ENCODE measurements at places on chromosomes 1 and 21.

DNA sequence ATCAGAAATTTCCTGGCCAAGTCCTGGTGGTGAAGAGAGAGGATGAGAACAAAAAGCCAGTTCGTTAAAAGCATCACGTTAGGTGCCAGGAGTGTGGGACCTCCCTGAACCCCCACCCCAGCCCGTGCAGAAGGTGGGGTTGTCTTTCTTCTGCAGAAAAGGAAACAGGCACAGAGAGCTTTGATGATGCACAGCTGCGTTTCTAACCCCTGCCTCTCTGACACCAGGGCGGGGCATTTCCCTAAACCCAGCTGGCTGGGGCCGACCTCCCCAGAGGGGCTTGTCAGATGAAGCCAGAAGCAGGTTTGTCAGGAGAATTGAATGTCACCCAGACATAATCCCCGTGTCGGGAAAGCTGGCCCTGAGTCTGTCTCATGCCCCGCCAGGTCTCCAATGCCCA is 189.3 kb upstream of the EDN2 start:
- DNase-seq: no peak

- no peak for DNase-seq
These were observed 41.3 kb downstream of the ICOSLG start for GRCh38 chr21:44199448-44199847.

DNA sequence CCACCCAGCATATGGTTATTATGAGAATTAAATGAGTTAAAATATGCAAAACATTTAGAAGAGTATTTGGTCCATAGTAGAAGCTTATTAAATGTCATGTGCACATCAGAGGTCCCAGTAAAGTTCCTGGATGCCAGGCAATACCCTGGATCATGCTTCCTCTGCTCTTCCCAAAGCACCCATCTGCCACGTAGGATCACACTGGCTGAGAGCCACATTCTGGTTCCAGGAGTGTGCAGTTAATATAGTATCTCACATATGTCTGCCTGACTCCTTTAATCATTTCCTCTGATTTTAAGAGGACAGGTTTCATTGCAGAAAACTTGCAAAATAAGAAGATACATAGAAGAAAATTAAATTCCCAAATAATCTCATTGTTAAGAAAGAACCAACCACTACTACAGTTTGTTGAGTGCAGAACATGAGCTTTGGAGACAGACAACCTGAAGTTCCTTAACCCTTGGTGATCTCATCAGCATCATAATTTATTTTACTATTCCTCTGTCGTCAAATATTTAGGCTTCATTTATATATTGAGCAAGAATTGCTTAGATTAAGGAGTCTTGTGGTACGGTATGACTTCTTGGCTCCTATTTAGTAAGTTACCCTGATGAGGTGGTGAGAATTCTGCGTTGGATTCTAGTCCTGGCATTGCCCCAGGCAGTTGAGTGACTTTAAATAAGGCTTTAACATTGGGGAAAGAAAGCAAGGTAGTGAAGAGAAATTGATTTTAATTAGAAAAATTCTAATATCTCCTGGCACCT is 12.3 kb downstream of the SGIP1 start:
- DNase-seq: no peak

GRCh38 chr21:45875416-45875760 is 106.2 kb upstream of the COL6A1 start:
- no peak for DNase-seq

- no peak for DNase-seq
These were observed 100.2 kb downstream of the DPYD start for GRCh38 chr1:97820470-97821188.

DNA sequence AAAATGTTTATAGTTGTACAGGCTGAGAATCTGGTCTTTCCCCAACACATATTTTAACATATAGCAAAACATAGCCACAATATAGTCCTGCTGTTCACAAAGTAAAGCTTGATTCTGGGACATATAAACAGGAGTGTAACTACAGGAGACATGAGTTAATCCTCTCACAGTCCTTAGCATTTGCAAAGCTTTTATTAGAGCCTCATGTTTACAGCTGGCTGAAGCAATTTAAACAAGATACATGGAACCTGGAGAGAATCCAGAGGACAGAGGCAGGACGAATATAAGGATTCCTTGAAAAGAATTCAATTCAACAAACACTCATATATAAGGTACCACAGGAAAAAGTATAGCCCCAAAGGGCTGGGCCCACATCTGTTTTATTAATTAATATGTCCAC is 163.4 kb downstream of the ADGRL4 start:
- DNase-seq: no peak

DNA sequence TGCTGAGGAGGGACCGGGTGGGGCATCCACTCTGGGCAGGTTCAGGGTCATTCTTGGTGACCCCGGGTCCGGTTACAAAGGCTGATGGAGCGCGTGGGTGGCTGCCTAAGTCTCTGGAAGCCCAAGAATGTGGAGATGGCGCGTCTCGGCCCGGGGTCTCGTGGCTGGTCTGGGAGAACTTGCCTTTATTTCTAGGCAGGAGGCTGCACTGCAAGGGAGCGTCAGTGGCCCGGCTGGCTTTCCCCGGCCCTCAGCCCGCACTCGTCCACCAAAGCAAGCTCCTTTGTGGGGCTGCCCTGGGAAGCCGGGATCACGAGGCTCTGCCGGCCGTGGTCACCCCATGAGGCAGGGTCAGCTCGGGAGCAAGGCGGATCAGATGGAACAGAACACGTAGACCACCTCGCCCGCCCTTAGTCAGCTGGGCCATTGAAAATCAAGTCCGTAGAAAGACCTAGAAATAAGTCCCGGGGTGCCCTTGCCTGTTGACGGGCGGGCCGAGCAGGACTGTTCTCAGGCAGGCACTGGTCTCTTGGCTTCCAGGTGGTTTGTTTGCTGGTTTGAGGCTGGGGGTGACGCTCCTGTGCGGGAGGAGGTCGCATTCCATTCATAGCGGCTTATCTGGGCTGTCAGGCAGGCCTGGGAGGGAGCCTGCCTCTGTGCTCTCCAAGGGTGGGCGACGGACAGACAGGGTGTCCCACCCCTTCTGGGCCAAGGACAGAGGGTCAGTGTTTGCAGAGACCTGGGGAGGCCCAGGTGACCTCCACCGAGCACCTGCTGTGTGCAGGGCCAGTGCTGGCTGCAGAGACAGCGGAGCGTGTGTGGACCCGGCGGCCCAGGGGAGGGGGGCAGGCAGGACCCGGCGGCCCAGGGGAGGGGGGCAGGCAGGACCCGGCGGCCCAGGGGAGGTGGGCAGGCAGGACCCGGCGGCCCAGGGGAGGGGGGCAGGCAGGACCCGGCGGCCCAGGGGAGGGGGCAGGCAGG is 25.8 kb downstream of the COL18A1 start:
- peak; percentile 53 for DNase-seq

GRCh38 chr1:118785246-118785645 is 202.9 kb downstream of the TBX15 start:
- DNase-seq: no peak

GRCh38 chr1:175124861-175125260 is 57.2 kb downstream of the TNN start:
- DNase-seq: no peak

GRCh38 chr1:197141575-197141974 is 4.9 kb downstream of the ASPM start:
- no peak for DNase-seq

DNA sequence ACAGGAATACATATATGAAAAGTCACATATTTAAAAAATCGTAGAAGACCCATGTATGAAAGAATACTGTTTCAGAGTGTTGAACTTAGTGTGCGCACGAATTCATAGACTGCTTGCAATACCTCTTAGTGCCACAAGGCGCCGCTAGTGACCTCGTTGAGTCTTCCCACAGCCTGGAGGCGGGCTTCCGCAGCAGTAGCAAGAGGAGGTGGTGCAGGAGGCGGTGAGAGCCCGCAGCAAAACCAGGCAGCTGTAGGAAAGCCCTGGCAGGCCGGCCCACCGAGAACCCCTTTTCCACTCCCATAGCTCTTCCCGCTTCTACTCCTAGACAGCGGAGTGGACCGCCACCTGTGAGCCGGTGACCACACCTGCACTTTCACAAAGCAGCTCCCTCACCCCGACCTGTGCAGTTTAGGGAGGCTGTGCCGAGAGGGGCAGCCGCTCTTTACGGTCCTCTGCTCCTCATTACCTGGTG is 23.5 kb downstream of the MTARC1 start:
- DNase-seq: peak; percentile 30

DNA sequence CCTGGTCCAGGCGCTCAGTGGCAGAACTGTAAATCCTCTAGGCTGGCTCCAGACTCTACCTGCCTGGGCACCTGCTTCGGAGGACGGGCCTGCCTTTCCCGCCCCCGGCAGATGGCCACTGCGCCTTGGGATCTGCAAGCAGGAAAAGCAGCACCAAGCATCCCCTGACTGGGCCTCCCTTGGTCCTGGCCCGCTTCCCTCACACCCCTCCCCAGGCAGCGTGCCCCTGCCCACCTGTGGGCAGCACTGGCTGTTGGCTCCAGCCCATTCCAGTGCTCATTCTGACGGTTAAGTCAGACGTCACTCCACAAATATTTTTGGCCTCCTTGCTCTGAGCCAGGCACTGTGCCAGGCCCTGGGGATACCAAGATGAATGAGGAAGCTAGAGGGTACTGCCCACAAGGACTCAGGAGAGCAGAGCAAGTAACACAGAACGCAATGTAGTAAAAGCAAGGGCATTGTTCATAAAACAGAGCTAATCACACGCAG is 22.0 kb upstream of the BLACAT1 start:
- DNase-seq: no peak

- no peak for DNase-seq
These were observed 51.8 kb downstream of the LGR6 start for GRCh38 chr1:202245391-202245790.

DNA sequence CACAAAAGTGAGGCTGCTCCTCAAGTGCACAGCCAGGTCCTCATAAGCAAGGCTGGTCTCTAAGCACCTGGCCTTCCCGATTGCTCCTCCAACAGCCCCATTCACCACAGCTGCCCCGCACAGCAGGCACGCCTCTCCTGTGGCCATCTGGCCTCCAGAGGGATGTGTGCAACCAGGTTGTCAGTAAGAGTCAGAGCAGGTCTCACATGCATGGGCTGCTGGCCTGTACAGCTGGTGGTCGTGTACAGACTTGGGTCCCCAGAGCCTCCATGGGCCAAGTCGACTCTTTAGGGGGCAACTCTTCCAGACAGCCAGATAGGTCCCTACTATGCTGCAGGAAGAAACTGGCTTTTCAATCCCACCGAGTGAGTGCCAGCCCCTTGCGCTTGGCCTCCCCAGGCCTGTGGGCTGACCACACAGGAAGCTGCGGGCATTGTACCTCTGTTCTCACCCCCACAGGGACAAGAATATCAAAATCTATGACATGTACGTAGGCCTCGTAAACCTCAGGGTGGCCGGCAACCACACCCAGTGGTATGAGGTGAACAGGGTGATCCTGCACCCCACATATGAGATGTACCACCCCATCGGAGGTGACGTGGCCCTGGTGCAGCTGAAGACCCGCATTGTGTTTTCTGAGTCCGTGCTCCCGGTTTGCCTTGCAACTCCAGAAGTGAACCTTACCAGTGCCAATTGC is 1.4 kb downstream of the PRSS38 start:
- no peak for DNase-seq

- no peak for DNase-seq
These were observed 44.9 kb downstream of the C1orf198 start for GRCh38 chr1:230823426-230823825.

GRCh38 chr1:24263746-24264145 is 55.4 kb upstream of the GRHL3 start:
- DNase-seq: no peak

GRCh38 chr1:107538502-107538901 is 397.7 kb downstream of the NTNG1 start:
- DNase-seq: no peak

All from progenitor cell of endocrine pancreas (in vitro differentiated cells).